ENCODE measurements at places on chromosomes 12 and 14.

GRCh38 chr12:76784600-76785051 lies 20.7 kb downstream of the ZDHHC17 start:
- DNase-seq = no peak

GRCh38 chr12:121095544-121096198 lies 37.0 kb upstream of the P2RX7 start:
- peak; percentile 83 for DNase-seq

DNA sequence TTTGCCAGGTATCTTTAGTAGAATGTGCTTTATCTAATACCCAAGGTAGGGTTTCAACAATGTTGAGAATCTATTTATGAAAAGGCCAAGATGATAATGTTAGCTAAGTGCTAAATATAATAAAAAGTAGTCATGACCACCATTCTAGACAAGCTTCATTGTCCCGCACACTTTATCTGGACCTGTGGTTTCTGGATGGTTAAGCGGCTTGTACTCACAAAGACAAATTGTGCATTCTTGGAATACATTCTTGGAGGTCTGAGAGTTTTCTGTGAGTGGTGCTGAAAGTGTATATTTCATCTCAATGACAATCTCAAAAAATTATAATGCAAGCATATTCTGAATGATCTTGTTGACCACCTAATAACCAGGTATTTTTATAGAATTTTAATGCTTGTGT lies 646.9 kb downstream of the DIO2 start:
- no peak for DNase-seq

GRCh38 chr14:35535483-35536112 lies 1.6 kb downstream of the INSM2 start:
- no peak for DNase-seq

DNA sequence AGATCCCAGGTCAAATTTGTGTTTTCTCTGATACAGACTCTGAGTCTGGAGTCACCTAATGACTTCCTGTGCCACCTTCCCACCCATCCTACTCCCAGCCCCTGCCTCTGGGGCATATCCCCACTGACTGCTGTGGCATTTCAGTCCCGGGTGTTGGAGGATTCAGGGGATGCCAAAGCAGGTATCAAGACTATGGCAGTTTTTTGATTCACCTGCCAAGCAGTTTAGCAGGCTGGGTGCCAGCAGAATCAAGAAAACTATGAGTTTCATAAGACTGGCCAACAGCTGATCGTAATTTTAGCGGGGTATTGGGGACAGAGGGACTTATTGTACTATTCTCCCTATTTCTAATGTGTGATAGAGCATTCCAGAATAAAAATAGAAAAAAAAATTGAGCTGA lies 4.6 kb downstream of the PLEKHH1 start:
- no peak for DNase-seq

- DNase-seq = no peak
Observed at GRCh38 chr14:100609331-100609870, 22.2 kb upstream of the BEGAIN start.

DNA sequence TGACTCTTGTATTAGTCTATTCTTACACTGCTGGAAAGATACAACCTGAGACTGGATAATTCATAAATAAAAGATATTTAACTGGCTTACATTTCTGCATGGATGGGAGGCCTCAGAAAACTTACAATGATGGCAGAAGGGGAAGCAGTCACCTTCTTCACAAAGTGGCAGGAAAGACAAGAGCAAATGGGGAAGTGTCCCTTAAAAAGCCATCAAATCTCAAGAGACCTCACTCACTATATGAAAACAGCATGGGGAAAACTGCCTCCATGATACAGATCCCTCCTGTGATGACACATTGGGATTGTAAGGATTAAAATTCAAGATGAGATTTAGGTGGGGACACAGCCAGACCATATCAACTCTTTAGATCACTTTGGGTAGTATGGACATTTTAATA lies 83.7 kb downstream of the TMTC3 start:
- DNase-seq = no peak

DNA sequence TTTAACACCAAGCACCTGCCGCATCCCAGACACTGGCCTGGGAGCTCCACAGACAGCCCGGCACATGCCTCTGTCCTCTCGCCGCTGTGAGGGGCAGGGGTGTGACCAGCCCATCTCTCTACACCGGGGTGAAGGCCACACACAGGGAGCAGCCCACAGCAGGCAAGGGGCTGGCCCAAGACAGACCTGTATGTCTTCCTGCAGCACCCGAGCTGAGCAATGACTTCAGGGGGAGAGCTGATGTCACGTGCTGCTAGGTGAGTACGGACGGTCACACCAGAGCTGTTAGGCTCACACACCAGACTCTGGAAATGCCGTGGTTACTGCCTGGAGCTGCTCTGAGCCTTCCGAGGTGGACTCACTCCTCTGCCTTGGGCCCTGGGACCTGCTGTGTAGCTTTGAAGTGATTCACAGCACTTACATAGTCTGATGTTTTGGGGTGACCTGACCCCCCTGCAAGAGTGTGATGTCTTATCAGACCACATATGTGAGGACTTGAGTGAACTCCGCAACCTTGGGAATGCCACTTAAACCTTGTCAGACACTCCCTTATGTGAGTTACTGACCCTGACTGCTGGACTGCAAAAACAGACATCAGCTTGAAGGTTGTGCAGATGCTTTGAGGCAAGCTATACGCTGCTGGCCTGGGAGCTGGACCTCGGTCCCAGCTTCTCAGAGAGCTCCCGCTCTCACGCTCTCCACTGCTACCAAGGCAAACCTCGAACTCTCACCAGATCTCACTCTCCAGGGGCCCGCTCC lies 1.8 kb downstream of the XRCC3 start:
- DNase-seq = no peak

DNA sequence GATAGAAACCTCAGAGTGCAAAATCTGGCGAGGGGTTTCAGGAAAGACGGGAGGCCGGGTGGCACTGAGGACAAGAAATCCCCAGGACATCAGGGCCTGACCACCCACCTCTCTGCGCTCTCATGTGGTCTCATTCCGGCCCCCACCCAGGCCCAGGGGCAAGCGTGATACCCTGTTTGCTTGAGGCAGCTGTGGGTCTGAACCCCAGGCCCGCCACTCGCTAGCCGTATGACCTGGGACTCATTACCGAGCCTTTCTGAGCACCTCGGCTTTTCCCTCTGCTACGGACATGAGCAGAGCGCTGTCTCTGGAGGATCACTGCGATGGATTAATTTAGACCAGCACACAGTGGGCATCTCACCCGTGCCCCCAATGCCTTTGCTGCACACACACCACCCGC lies 25.5 kb upstream of the BCDIN3D start:
- DNase-seq = no peak

GRCh38 chr14:101494826-101495225 lies 66.5 kb upstream of the DIO3 start:
- no peak for DNase-seq

- DNase-seq = no peak
Observed at GRCh38 chr14:75183225-75183624, 6.8 kb upstream of the TMED10 start.

GRCh38 chr12:108686780-108687179 lies 44.5 kb downstream of the CORO1C start:
- peak; percentile 58 for DNase-seq

GRCh38 chr14:77872983-77873382 lies 73.1 kb downstream of the ADCK1 start:
- no peak for DNase-seq

DNA sequence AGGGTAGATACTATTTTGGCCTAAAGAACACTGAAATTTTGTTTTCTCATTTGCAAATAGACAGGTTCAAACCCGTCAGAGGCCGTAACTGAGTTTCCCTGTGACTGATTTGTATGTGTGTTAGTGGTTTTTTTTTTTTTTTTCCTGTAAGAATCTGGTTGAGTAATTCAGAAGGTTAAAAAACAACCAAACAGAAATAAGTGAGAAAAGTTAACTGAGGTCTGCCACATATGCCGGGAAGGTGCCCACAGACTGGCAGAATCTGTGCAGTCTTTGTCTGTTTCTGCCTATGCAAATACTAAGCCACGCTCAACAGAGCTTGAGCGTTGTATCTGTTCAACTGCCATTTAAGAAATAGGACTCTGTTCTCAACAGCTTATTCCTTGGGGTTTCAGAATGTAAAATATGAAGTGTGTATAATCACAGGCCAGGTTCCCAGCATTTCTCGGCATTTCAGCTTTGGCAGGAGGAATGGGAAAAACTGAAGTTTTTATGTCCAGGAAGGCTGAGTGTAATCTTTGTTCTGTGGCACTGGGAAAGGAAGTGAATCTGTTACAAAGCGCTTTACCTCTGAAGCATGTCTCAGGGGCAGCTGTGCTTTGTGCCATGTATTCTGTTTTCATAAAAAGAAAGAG lies 181.9 kb downstream of the PRKCH start:
- peak; percentile 43 for DNase-seq

GRCh38 chr14:93895023-93895604 lies 32.0 kb upstream of the FAM181A start:
- no peak for DNase-seq

GRCh38 chr14:89425931-89426330 lies 8.9 kb upstream of the FOXN3 start:
- no peak for DNase-seq

GRCh38 chr14:92950773-92951172 lies 27.8 kb downstream of the CHGA start:
- no peak for DNase-seq

DNA sequence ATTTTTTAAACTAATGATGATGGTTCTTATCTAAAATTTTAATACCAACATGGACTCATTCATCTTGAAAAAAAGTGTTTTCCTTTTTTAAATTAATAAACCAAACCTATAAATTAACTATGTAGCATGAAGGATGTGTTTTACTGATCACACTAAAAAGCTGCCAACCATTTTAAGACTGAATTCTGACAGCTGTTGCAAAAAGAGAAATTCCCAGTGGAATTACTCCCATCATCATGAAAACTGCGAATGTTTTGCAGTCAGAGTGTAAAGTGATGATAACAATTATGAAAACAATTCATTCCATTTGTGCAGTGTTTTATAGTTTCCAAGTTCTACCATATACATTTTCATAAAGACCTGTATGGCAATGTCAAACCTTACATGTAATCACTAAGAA lies 232.8 kb downstream of the SLC2A13 start:
- DNase-seq = no peak

- no peak for DNase-seq
Observed at GRCh38 chr12:38930990-38931389, 25.6 kb upstream of the CPNE8 start.

- DNase-seq = no peak
Observed at GRCh38 chr12:95231190-95231589, 13.6 kb downstream of the VEZT start.

- no peak for DNase-seq
Observed at GRCh38 chr14:50717811-50718210, 49.7 kb upstream of the SAV1 start.

DNA sequence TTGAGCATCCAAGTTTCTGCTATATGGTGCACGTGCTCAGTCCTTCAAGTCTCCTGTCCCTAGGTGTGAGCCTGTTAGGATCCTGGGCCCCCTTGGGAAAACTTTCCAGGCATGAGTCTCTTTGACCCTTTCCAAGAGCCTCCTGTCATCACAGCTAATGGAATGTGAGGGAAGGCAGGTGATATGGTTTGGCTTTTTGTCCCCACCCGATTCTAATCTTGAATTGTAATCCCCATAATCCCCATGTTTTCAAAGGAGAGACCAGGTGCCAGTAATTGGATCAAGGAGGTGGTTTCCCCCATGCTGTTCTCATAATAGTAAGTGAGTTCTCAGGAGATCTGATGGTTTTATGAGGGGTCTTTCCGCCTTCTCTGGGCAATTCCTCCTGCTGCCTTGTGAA lies 265.5 kb downstream of the ATP23 start:
- DNase-seq = no peak

DNA sequence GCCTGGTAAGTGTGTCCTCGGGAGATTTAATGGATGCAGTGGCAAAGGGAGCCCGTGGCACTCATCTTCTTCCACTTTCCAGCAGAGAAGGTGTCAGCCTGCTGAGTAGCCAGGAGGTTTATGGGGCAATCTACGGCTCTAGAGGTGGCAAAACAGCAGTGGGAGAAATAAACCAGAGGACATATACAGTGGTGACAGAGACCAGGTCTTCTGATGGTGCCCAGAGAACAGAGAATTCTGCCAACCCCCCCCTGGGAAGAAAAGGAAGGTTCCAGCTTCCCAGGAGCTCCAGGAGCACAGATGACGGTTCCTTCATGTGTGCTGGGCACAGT lies 43.0 kb downstream of the SMIM41 start:
- no peak for DNase-seq

- peak; percentile 57 for DNase-seq
Observed at GRCh38 chr12:1593174-1594005, 991 bp downstream of the FBXL14 start.

GRCh38 chr14:102220031-102220430 lies 80.3 kb downstream of the WDR20 start:
- no peak for DNase-seq

GRCh38 chr12:34021071-34021470 lies 1.2 kb upstream of the ALG10 start:
- peak; percentile 27 for DNase-seq

DNA sequence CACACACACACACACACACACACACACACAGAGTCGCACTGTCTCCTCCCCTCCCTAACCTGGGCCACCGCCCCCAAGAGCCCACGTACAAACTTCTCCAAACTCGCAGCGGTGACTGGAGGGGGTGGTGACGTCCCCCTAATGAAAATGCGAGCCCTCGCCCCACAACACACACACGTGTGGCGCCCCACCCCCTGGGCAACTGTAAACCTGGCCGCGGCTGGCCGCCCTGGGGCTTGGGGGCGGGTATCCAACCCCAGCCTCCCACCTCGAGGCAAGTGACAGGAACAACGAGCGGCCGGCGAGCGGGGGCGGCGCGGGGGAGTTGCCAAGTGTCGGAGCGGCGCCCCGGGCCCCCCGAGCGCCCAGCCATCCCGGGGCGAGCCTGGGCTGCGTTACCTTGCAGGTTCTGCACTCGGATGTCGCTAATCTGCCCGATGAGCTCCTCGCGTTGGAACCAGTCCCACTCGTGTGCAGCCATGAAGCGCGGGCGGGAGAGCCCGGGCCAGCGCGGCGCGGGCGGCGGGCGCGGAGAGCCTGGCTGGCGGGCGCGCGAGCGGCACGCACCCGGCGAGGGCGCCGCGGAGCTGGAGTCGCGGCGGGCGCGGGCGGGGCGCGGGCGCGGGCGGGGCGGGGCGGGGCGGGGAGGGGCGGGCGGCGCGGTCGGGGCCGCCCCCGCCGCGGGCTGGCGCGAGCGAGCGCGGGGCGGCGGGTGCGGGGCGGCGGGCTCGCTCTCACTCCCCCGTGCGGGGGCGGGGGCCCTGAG lies at the start of gene CLMN:
CLMN (minus strand) TSS at position 597 of the 766 bp plus-strand sequence; CDS start at position 481, 116 bp downstream.
- DNase-seq = peak; percentile 90

DNA sequence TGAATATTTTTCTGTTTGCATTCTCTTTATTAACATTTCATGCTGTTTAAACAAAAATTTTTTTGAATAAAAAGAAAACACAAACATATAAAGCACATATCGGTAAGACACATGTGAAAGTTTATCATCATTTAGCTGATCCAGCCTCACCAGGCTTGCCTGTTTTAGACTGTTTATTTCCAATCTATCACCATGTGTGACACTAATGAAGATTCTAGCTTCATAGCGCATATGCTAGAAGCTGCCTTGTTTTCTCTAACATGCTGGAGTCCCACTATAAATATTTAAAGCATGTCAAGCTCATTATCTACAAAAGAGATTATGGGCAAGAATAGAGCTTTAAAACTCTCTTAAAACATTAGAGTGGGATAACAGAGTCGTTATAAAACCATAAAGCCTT lies 25.4 kb upstream of the ADAMTS20 start:
- DNase-seq = no peak

GRCh38 chr12:49868952-49869815 lies 26.3 kb upstream of the BCDIN3D start:
- DNase-seq = peak; percentile 86

All from common myeloid progenitor, CD34-positive (primary cell).